ENCODE measurements at places on chromosomes 5 and 9.

- no peak for DNase-seq
These were observed 4.4 kb upstream of the MSX2 start for GRCh38 chr5:174719793-174720611.

DNA sequence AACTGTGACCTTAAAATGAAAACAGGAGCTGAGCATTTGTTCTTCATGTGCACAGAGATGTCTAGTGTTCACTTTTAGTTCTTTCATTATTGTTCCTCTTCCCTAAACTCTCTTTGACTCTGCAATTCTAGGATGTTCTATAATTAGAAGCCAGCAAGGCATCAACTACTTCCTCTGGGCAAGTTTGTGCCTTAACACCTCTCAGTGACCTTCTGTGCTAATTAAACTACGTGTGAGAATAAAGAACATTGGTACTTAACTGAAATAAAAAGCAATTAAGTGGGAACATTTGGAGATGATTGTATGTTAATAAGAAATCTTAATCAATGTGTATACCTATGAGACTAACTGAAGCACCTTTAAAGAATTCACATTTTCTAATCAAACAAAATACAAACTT, 242.8 kb downstream of the RASEF start:
- no peak for DNase-seq

- no peak for DNase-seq
These were observed 21.9 kb upstream of the TRIM52 start for GRCh38 chr5:181282874-181283273.

- DNase-seq: no peak
These were observed 22.2 kb upstream of the RNU6ATAC start for GRCh38 chr9:134186471-134187109.

DNA sequence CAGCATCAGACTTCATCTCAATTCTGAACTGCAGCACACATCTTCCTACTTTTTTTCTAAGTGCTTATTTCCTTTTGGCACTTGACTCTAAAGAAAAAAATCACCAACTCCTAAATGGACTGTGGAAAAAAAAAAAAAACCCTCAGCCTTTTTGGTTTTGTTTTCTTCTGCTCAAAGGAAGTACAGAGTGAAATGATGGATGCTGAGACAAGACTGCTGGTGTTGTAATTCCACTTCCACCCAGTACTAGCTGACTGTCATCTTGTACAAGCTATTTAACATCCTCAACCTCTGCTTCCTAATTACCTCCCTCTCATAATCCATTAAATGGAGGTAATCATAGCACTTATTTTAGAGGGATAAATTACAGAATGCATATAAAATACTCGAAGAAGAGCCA, 171.5 kb upstream of the GNA14 start:
- no peak for DNase-seq

DNA sequence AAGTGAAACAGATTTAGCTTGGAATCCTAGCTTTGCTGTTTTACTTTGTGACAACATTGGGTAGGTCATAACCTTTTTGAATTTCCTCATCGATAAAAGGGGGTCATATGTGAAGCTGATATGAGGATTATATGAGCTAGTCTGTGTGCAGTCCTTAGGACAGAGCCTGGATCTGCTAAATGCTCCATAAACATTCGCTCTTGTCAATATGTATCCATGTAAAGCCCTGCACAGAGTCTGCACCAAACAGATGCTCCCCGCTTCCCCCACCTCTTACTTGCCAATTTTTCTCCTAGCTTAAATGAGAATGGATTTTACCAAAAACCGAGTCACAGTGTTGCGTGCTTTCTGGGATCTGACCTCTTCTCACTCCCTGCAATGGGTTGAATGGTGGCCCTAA, 5.4 kb downstream of the ANKRD55 start:
- no peak for DNase-seq

DNA sequence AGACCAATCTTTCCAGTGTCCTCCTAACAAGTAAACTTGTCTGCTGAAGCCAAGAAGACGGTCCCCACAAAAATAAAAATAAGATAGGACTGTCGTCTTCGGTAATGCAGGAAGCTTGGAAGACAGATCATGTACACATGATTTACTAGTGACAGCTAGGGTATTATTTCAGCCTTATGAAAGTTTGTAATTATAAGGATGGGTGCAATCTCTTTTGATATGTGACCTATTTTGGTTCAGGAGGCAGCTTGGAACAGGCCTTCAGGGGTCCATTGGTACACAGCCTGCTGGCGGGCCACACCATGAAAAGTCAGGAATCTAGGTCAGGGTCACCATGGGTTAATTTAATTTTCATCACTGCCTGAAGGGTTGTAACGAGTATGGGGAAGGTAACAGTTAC, 13.7 kb upstream of the MEIKIN start:
- no peak for DNase-seq

GRCh38 chr9:132487980-132488535, 78.0 kb downstream of the CFAP77 start:
- no peak for DNase-seq

DNA sequence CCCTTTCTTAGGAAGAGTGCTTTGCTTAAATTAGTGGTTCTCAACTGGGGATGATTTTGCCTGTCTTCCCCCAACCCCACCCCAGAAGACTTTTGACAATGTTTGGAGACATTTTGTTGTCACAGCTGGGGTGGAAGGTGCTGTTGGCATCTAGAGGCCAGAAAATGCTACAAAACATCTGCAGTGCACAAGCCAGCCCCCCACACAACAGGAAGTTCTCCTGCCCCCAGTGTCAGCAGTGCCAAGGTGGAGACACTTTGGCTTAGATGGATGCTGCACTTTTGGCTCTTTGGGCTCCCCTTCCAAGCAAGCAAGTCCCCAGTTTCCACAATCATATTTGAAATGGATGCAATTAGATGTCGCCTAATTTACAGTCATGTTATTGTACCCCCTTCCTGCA, 2.7 kb downstream of the HEMGN start:
- no peak for DNase-seq

- DNase-seq: no peak
These were observed 49.4 kb downstream of the DRD1 start for GRCh38 chr5:175394601-175395000.

DNA sequence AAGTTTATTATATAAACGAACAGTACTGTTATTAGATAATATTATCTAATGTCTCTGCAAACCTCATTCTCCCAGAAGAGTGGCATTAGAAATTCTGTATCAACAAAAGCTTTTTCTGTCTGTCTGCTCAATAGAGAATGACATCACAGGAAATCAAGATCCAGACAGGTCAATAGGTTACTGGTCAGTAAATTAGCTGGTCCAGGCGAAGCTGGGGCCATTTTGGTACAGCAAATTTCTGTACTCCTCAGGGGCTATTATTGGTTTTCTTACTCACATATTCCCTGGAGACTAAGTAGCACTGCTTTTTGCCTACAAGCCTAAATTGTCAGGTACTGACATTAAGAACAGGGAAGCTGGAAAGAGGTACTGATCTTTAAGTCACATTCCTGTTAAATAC, 80.5 kb downstream of the PLPP1 start:
- DNase-seq: no peak

GRCh38 chr9:136741883-136742571, 713 bp downstream of the LCN10 start:
- DNase-seq: no peak

GRCh38 chr9:472479-473075, 257.9 kb downstream of the DOCK8 start:
- DNase-seq: no peak

- DNase-seq: no peak
These were observed 156.0 kb downstream of the OLFM1 start for GRCh38 chr9:135243201-135244190.

GRCh38 chr5:116377276-116378006, 197.2 kb downstream of the SEMA6A start:
- no peak for DNase-seq

- DNase-seq: no peak
These were observed 54.4 kb downstream of the ZNF622 start for GRCh38 chr5:16411235-16411634.

DNA sequence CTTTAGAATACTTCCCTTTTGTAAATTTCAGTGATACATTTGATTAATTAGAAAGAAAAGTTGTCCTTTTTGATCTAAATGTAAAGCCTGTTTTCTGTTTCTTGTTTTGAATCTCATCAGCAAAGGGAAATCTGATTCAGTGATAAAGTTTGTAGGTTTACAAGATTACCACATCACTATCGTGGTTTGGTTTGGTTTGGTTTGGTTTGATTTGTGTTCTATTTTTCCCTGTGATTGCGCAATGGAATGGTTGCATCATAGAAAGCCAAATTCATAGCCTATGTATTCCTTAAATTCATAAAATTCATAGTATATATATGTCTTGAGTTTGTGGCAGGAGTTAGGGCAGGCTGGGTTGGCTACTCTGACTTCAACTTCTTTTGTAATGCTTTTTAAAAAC, 15.2 kb downstream of the SRFBP1 start:
- DNase-seq: no peak

DNA sequence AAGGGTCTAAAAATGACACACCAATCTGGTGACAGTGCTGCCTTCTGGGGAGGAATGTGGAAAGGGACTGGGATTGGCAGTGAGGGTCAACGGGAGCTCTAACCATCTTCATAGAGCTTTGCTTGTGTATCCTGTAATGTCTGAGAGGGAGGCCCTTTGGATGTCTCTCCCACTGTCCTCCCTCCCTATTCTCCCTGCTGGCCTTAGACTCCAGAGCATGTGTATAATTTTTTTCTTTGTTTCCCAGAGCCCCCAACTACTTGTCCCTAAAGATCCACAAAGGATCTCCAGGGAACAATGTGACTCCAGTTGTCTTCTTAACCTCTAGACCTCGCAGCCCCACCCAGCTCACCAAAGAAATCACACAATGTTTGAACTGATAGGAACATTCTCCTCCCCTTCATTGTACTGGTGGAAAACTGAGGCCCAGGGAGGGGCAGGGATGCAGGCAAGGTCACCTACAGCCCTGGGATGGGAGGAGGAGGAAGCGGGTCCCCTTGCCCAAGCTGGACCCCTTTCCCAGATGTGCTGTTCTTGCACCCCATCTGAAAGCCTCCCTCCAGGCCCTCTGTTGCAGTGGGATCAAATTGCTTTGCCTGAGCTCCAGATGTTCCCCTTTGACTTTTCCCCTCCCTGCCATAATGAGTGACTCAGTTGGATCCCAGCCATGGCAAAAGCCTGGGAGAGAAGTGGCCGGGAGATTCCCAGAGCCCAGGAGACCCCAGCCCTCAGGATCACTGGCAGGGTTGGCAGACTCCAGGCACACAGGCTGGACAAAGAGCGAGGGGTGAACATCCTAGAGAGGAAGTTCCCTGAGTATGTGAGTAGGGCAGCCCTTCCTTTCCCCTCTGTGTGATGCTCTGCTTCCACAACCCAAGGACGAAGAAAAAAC, 21.8 kb downstream of the SPARC start:
- DNase-seq: no peak

- DNase-seq: no peak
These were observed 1.3 kb downstream of the QSOX2 start for GRCh38 chr9:136244122-136244968.

DNA sequence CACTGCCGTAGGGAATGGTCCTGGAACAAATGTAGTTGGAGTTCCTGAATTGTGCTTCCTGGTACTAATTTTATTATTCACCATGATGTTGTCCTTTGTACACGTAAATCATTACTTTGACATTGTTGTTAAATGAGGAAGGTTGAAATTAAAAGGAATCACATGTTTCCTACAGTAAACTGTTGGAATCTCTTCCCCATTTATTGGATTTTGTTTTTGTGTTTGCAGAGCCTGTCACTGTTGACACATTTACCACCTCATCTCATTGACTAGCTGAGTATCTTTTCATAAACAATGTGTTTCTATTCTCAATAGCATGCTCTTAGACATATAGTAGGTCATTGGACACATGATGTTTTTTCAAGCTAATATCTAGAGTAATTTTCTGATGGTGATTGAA, 1012.5 kb downstream of the NR2F1-AS1 start:
- no peak for DNase-seq

GRCh38 chr5:144944936-144945335, 774.3 kb downstream of the KCTD16 start:
- no peak for DNase-seq

GRCh38 chr5:5140479-5141338, 579 bp downstream of the ADAMTS16 start:
- DNase-seq: no peak

DNA sequence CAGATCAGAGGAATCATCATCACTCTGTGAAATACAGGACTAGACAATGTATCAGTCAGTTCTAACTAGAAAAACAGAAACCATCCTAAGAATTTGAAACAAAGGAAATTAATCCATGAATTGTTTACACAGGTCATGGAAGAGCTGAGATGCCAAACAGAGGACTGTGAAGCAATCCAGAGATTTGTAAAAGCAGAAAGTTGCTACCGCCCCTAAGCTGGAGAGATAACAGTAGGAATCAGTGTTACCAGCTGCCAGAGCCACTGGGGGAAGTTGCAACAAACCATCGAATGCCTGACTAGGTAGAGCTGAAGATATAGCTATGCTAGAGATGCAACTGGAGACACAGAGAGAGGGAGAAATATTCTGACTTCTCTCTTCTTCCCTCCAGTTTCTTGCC, 10.4 kb upstream of the MIER3 start:
- no peak for DNase-seq

- DNase-seq: no peak
These were observed 188.9 kb downstream of the KDM4C start for GRCh38 chr9:6946583-6947166.

DNA sequence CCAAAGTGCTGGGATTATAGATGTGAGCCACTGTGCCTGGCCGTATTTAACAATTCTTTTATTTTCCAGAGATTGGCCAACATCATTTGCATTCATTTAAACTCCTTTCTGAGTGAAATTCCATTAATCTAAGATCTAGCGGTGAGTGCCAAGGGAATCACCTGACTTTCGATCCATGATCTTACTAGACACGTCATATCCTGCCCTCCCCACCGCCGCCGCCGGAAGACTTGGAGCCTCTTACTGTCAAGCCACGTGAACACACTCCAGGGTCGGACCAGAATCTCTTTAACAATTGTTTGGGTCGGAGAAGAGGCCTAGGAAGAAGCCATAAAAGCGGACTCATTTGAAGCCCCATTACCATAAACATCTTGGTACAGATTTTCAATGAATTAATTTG, 12.9 kb downstream of the INPP5E start:
- no peak for DNase-seq

DNA sequence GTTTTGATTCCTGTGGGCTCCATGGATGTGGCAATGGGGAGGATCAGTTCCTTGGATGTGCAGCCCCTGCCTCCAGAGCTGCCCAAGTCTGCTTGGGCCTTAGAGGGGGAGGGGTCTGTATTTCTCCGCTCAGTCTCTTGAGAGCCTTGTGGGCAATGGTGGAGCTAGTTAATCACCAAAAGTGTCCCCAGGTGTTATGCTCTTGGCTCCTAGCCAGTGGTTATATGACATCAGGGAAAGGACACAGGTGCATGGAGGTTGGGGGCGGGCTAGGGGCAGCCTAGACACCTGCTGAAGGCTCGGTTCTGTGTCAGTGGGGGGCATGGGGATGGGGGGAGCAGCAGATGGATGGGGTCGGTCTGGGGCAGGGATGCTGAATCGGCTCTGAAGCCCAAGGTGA, 12.4 kb upstream of the ARAP3 start:
- no peak for DNase-seq
